ENCODE measurements at places on chromosomes 13 and 19.
A peak's percentile ranks its signal among the peaks of the same experiment; 100 is the strongest.

DNA sequence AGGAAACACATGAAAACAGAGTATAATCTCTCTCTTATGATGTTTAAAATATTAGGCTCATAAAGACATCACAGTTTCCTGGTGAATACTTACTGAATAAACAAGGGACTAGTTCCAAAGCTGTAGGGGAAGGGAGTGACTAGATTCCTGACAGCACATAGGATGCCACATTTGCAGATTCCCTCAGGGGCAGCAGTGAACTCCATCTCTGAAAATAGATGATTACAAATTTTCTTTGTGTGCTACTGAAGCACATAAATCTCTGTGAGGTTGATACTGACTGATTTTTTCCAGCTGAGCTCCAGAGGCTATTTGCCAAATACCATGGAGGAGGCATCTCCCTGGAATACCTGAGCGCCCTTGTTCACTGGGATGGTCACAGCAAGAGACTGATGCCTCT lies 77.3 kb downstream of the FGF9 start:
- no peak for DNase-seq

DNA sequence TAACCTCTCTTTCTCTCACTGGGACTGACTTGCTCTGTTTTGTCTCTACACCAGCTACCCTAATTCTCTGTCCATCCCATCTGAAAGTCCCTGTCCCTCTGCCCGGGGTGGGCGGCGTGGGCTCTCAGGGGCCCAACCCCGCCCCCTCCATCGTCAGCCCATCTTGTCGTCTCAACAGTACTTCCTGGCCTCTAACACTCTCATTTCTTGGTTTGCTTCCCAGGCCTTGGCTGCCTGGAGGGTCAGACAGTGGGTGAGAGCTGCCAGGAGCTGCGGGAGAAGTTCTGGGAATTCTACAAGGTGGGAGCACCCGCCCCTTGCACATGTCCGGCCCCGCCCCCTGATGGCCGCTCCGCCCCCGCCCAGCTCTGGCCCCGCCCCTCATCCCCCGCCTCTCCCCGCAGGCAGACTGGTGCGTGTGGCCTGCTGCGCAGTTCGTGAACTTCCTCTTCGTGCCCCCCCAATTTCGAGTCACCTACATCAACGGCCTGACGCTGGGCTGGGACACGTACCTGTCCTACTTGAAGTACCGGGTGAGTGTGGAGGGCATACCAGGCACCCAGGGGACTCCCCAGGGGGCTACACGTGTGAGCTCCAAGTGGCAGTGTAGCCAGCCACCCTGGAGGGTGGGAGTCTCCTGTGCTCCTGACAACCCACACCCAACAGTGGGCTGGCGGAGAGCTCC lies 1.7 kb downstream of the MPV17L2 start:
- DNase-seq = peak; percentile 22

DNA sequence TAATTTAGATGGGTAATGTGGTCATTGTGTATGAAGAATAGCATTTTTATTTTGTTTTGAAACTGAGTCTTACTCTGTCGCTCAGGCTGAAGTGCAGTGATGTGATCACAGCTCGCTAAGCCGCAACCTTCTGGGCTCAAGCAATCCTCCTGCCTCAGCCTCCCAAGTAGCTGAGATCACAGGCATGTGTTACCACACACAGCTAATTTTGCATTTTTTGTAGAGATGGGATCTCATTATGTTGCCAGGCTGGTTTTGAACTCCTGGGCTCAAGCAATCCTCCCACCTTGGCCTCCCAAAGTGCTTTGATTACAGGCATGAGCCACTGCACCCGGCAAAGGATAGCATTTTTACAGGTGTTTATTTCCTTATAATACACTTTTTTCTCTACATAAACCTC lies 36.6 kb downstream of the SERTM1 start:
- no peak for DNase-seq

DNA sequence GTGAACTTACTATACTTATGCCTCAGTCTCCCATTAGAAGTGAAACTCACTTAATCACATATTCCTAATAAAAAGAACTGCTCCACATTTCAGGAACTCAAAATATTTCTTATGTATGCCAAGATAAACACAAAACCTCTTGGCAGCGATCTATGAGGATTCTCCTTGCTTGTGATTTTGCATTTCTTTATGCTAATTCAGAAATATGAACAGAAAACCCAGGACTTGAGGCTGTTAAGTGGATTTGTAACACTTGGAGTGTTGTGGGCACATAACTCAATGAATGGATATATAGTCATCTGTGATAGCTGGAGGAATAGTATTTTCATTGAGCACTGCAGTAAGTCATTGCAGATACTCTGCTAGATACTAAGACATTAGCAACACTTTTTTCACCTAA lies 5.6 kb upstream of the KATNAL1 start:
- DNase-seq = no peak

DNA sequence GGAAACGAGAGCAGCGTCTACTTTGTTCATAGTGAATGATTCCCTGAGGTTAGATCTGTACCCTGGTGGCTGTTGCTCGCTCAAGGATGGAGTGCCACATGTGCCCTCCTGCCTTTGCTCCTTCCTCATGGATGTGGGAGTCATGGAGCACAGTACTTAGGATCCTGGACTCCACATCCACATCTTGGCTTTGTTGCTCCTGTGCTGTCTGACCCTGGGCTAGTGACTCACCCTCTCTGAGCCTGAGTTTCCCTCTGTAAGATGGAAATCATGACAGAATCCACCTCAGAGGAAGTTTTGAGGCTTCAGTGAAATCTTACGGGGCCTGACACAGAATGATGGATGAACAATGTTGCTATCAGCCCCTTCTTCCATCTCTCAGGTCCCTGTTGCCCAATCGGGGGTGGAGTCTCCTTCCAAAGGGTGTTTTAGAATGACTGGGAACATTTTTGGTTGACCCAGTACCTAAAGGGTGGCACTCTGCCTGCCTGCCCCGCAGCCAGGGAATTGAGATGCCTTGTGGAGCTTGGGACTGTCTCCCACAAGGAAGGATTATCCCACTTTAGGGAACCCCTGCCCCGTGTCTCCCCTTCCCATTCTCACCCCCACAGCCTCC lies 9.8 kb upstream of the TIMM50 start:
- no peak for DNase-seq

DNA sequence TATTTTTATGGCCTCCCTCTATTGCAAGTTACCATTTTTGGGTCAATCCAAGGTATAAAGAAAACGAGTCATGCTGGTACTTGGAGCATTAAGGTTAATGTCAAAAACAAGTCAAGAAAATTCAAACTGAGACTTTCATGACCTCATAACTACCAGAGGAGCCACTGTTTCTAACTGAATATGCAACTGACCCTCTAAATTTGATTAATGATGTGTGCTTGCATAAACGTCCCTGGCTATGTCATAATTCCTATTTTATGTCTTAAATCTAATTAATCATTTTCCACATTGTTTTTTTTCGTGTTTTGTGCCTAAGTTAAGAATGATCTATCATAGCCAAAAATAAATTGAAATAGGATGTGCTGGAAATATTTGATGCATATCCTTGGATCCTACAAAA lies 396.7 kb upstream of the GPC6 start:
- DNase-seq = no peak

Measured in stimulated activated CD4-positive, alpha-beta T cell treated with anti-CD3 and anti-CD28 coated beads, Interleukin-4, amount 100 ng/mL, for 24 hours (primary cell).